ENCODE measurements at places on chromosomes 4 and X.

GRCh38 chr4:154720618-154721267 is 23.1 kb upstream of the LRAT start:
- DNase-seq, result no peak

DNA sequence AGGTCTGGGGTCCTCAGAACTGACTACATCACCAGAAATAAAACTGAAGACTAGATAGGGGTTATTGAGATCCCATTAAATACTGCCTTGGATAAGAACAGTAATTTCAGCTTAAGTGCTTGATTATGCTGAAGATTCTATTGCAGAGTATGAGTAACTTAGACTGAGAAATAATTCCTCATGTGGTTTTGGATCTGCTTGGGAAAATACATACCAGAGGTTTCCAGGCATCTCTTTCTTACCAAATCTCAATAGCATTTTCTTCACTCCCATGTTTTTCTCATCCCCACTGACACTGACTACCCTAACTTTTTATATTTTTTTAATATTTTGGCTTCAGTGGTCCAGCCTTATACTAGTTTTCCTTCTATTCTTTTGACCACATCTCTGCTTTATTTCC is 92.0 kb upstream of the TEX13D start:
- no peak for DNase-seq

GRCh38 chr4:153039542-153040185 is 103.5 kb downstream of the FHDC1 start:
- no peak for DNase-seq

DNA sequence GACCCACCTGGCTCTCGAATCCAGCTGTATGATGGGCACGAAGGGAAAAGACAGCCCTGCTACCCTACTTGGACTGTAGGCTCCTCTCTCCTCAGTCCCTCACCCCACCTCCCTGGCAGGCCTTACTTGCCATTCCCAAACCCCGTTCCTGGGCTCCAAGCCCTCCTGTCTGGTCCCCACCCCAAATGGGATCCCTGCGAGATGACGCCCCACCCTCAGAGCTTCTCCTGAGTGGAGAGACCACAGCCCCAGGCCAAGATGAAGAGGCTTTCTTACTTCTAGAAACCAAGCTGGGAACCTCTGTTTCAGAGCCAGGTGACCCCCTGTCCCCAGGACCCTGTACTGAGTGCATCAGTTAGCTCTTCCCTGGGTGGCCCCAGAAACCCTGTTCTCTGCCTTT is 4.5 kb downstream of the NALF2 start:
- DNase-seq, result no peak

DNA sequence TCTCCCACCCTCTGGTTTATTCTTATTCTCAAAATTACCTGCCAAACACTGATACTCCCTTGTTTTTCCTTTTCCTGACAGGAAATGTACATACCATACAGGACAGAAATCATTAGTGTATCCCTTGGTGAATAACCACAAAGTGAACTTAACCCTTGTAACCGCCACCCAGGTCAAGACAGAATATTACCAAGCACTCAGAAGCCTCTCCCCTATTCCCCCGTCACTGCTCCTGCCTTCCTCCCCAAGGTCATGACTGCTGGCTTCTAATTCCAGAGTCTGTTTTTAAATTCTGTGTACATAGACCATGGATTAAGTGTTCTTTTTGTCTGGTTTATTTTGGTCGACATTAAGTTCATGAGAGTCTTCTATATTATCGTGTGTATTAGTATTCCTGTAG is 37.7 kb downstream of the HTT start:
- no peak for DNase-seq

GRCh38 chr4:15413623-15414019 is 14.2 kb upstream of the C1QTNF7 start:
- no peak for DNase-seq

DNA sequence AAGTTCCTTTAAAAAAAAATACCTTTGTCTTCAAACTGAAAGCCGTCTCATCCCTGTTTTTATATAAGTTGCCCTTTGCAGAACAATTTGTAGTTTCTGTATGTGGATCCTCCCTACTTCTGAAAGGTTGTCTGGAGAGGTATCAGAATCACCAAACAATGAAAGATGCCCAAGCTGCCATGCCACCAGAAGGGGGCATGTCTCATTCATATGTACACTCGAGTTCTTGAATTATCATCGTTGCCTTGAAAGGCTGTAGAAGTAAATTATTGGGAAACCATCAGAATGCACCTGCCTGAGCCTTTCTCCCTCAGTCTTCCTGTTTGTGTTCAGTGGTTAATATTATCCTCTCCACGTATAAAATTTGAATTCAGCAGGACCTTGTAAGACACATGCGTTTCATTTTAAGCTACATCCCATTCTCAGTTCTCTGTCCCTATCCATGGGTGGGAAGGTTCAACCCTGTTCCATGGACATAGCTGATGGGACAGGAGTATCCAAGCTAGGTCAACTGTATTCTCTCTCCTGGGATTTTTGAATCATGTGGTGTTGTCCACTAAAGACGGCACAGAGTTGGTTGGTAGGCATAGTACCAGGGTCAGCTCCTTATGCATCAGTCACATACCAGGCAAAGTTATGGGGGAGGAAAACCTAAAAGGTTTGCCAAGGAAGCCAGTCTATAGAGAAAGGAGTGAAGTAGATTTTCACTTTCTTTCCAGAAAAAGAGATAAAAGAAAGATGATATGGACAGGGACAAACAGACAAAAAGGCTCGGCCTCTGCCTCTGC is 24.0 kb downstream of the GALNT7 start:
- DNase-seq, result peak; percentile 57

DNA sequence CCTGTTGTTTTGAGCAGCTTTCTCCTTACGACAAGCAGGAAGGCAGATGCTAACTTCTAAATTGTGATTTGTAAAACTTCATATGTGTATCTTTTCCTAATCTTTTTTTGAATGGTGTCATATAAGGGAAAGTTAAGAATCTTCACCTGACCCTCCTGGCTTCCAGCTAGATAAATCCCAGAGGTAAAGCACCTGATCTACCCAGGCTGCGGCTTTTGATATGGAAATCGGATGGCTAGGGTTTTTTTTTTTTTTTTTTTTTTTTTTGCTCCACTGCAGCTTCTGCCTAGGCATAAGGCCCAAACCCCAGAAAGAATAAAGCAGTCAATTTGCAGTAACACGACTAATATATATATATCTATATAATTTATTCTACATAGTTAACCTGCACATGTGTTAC is 10.0 kb downstream of the MAB21L2 start:
- DNase-seq, result no peak

DNA sequence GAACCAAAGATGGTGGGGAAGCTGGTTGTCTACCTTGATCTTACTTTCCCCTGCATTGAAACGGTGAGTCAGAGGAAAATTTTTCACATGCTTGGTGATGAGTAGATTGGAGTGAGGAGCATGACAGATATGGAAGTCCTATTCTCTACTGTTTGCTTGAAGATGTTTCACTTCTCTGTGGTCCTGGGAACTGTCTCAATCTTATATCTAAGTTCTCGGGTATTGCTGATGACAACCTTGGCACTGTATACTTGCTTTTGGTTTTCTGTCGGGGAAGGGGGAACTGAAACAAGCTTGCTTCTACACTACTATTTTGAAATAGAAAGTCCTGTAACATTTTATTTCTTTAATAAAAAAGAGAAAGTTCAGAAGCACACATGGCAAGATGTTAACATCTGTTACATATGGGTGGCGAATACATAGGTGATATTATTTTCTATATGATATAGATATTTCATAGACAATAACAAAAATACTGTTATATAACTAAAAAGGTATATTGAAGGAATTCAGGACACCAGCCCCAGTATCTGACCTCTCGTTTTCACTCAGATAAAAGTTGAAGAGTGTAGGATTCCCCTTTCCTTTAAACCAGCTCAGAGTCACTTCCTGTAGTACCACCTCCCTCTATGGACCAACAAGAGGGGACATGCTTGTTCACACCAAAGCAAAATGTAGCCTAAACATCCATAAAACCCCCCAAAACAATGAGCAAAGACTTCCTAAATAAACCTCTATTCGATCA is 88.8 kb downstream of the FMR1NB start:
- no peak for DNase-seq

DNA sequence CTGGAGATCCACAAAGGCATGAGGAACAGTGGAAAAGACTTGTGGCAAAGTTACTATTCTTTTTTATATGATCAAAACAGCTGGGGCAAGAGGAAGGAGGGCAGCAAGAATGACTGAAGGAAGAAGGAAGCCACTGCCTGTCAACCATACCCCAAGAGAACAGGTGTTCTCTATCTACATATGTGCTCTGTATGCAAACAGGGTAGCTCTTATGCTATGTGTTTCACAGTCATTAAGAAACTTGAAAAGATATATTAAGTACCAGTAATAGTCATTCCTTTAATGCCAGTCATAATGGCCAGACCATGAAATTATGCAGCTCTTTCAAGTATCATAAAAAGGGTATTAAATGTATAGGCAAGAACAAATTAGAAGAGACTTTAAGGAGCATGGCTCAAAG is 363.9 kb downstream of the KLHL13 start:
- DNase-seq, result no peak

DNA sequence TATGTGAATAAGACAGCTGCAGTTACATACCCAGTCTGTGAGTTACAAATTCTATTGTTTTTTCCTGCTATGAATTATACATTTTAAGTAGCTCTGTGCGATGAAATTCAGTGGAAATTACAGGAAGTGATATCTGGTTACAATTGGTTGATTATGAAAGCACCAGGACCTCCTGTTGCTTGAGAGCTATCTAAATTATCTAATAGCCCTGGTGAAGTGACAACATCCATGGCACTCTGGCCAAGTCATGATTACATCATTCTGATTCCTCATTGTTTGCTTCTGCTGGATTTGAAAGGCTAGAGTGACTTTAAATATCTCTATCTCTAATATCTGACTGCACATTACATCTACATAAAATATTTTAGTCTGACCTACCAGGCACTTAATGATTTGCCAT is 515.0 kb downstream of the CFAP47 start:
- no peak for DNase-seq

DNA sequence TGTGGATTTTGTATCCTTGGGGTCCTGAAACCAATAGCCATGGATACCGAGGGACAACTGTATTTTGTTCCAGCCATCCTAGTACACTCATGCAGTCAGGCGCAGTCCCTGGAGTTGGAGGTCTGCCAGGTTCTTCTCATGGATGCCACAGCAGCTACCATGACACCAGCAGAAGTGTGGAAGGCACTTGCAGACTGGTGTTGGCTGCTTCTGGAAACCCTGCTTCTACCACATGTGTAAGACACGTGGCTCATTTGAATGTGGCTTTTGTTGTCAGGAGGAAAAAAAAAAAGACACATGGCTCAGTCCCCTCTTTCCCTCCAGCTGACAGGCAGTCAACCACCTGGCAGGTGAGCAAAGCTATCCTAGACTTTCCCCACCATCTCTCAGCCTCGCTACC is 19.4 kb downstream of the DRD5 start:
- no peak for DNase-seq

- DNase-seq, result no peak
Measured at GRCh38 chr4:152680988-152681603, 1.3 kb upstream of the TMEM154 start.

DNA sequence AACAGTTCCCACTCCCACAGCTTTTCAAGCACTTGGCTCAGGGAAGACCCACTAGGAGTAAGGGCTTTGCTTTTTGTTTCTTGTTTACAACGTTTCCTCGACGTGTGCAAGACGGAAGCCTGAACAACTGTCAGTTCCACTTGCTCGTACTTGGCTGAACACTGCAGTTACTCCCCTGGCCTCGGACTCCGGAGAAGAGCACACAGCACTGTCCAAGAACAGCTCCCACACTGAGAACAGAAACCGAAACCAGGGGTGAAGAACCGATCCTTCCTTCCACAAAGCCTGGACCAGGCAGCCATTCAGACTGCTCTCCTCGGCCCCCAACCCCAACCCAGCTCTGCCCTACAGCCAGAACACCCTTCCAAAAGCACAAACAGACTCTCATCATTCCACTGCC is 25.5 kb downstream of the IRF2 start:
- peak; percentile 71 for DNase-seq

GRCh38 chr4:40622913-40623312 is 6.8 kb downstream of the RBM47 start:
- DNase-seq, result no peak

DNA sequence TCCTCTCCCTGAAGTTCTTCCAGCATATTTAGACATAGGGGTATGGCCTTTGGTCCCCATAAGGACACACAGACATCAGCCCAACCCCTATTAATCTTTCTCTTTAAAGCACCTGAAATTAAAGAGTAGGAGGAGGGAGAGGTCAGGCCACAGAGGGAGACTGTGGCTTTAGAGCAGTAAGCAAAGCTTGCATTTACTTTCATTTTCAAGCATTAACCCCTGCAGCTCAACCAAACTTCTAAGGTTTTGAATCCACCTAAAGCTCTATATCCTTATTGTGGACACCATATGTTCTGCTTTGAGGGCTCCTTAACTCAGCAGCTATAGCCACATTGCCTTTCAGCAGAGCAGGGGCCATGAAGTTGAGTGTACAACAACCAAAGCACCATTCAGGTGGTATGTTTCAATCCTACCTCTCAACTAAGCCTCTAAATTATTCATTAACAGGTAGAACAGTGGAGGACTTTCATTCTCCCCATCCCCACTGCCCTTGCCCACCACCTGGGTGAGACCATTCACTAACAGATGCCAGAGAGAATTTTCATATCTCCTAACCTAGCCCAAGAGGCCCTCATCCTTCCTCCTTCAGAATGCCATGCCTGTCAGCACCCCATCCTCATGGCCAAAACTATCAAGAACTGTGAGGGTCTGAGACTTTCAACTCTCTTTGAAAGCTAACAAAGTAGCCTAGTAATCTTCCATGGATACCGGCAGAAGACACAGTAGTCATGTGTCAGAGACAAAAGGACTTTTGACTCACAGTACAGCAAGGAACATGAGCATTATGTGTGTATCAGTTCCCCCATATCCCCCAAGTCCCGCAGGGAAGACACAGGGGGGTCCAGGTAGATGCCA is 20.8 kb downstream of the LIN54 start:
- peak; percentile 77 for DNase-seq

DNA sequence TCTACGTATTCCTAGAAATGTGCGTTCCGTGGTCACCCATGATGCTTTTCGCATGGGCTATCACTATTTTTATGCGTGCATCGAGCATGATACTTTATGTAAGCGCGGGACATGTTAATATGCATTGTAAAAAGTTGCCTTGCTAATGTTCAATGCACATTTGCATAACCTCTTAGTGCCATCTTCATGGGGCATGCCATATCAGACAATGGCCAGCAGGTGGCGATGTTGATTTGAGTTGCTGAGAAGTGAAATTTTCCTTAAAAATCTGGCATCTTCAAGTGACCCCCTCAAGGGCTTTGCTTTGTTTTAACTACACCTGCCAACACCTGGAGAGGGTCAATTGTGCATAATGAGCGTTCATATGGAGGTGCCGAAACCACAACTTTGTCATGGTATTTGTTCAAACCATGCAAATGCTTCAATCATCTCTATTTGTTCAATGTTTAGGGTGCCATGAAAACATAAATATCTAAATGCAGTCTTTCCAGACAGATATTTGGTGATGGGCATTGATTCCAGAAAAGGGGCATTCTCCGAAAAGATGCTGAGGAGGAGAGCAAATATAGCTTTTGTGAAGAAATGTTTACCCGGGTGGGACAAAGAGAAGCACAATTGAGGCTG is 833.9 kb upstream of the PRKX start:
- peak; percentile 68 for DNase-seq

- no peak for DNase-seq
Measured at GRCh38 chr4:153593161-153593560, 90.9 kb upstream of the TLR2 start.

- DNase-seq, result no peak
Measured at GRCh38 chr4:127959794-127960193, 5.2 kb downstream of the MFSD8 start.
